SHP77 treated with DMSO at 0.1 percent for 48 hours (cell line): ENCODE measurements at places on chromosomes 2 and 18.

DNA sequence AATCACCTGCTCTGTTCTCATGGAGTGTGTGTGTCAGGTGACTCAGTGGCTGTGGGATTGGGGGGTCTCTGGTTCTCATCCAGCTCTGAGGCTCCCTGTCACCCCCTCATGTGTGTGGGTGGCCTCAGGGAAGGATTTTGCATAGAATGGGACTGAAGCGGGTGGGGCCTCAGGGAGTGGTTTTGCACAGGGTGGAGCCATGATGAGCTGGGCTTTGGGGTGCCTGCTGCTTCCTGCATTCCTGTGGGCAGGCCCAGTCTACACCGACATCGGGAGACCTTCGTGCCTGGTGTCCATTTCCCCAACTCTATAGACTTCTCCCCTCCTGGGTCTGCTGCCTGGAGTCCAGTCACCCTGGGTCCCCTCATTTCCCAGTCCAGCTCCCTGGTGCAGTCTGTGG lies 59.7 kb downstream of the VAPA start:
- DNase-seq, result no peak

DNA sequence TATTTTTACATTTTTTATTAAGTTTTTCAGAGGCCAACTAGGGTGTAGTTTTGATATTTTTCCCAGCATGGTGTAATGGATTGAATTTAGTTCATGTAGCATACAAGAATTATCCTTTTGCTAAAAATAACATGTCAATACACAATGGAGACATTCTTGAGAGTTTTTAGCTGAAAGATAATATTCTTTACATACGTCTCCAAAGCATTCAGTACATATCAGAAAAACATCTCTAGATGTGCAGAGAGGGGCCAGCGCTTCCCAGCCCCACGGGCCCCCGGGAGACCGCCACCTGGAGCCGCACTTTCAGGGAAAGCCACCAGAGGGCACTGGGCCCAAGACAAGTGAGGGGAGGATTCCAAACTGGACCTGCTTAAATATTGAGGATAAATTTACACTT lies 499.4 kb downstream of the GALR1 start:
- DNase-seq, result no peak

GRCh38 chr2:136402281-136402680 lies 284.3 kb upstream of the CXCR4 start:
- no peak for DNase-seq

GRCh38 chr18:38750751-38751150 lies 1185.2 kb upstream of the CELF4 start:
- DNase-seq, result no peak

GRCh38 chr18:5853253-5853652 lies 42.1 kb downstream of the TMEM200C start:
- DNase-seq, result no peak

GRCh38 chr2:41379496-41380221 lies 668.2 kb upstream of the PKDCC start:
- DNase-seq, result no peak

- DNase-seq, result no peak
Measured at GRCh38 chr2:105376010-105376409, 22.8 kb downstream of the FHL2 start.

- DNase-seq, result no peak
Measured at GRCh38 chr2:102294802-102295489, 16.4 kb upstream of the IL1RL1 start.

DNA sequence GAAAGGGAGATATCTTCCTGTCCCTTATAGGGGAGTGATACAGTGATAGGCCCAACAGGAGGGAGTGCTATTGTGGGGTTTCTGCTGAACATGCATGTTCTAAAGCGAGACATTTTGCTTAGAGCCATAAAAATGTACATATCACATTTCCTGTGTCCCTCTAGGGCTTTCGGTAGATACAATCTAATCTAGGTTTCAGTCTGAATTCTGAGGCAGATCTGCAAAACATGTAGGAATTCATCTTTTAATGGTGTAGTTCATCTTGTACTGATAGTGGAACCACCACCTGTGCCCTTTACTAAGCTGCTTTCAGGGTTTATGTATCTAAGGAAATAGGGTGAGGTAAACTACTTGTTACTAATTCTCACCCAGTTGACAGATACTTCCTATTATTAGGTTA lies 73.8 kb downstream of the SPTBN1 start:
- DNase-seq, result no peak

GRCh38 chr2:113842919-113843736 lies 46.8 kb upstream of the ACTR3 start:
- DNase-seq, result no peak

DNA sequence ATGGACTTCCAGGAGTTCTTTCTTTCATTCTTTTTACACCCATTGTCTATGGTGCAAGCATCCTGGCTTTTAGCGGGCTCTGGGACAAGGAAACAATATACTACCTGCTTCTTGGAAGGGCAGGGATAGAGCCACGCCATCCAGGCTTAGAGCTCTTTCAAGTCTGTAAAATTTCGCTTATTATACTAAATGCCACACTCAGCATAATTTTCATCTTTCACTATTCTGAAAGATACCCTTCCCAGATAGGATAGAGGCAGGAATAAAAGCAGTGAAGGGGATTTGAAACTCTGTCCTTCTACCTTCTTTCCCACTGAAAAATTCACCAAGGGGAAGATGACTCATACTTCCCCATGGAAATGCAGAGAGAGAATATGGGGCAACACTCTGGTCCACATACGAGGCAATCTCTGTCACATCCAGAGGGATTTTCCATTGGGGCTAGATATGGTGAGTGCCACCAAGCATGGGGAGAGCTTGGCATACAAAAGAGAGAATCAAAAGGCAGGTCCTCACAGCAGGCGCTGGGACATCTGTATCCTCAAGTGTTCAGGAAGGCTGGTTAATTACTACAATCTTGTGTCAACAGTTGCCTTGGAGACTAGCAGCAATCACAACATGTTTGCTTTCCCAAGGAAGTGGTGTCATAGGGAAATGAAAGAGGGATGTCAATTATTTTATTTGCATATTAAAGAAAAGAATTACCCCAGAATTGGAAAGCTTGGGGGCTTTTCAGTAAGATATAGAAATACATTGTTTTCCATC lies 127.6 kb downstream of the TDRD15 start:
- DNase-seq, result peak; percentile 66

DNA sequence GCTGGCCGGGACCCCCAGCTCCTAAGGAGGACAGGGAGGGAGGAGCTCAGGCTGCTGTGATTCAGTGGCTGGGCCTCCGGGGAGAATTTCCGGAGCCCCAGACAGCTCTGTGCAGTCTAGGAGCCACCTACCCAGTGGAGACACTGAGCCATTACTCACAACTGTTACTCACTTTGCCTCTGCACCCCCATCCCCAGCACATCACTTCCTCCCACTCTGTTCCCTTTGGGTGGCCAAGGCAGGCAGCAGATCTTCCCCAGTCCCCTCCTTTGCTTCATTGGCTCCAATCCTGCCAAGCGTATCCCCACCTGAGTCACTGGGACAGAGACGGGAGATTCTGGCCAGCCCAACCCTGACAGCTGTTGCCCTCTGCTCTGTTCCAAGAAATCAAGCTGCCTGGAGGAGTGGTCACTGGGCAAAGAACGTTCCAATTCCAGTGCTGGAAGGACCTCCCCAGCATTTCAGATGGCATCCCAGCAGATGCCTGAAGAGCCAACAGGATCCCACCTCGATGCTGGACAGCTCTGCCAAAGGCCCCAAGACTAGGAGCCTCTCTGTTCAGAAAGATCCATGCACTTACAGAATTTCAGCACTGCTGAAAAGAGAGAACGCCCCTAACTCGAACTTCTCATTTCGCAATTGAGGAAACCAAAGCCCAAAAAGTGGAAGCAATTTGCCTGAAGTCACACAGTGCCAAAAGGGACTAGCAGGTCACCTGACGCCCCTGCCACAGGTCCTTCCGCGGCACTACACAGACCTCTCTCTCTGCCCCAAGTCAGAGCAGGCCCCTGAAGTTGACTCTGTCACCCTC lies 68.3 kb downstream of the TNS1 start:
- DNase-seq, result no peak

- DNase-seq, result no peak
Measured at GRCh38 chr18:74402806-74403433, 54.2 kb downstream of the DIPK1C start.

- DNase-seq, result no peak
Measured at GRCh38 chr2:171512683-171513195, 9.5 kb upstream of the CYBRD1 start.

DNA sequence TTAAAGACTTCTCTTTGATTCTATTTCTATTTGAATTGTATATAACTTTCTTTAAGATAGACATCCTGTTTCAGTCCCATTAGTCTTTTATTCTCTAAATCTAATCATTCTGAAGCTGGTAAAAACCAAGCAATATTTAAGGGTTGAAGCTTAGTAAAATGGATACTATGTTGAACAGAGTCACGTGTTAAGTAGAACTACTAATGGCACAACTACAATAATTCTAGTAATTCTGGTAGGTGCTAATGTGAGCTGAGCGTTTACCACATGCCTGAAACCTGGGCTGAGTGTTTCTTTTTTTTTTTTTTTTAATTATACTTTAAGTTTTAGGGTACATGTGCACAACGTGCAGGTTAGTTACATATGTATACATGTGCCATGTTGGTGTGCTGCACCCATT lies 8.9 kb upstream of the AFF3 start:
- DNase-seq, result no peak

DNA sequence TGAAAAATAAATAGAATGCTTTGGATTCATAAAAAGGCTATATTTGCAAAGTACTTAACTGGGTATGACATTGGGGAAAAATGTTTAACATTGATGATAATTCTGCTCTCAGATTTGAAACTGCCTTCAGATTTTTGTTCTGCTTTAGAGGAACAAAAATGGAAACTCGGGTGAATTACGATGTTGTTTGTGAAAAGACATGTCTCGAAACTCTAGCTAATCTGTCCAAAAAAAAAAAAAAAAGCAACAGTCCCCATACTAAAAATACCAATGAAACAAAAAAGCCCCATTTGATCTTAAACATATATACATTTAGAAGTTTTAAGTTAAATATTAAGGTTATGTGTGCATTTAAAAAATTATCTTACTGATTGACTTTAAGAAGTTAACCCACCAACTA lies 3.0 kb downstream of the ZDBF2 start:
- no peak for DNase-seq

GRCh38 chr18:47809420-47809819 lies 121.0 kb downstream of the SMAD2 start:
- DNase-seq, result no peak

DNA sequence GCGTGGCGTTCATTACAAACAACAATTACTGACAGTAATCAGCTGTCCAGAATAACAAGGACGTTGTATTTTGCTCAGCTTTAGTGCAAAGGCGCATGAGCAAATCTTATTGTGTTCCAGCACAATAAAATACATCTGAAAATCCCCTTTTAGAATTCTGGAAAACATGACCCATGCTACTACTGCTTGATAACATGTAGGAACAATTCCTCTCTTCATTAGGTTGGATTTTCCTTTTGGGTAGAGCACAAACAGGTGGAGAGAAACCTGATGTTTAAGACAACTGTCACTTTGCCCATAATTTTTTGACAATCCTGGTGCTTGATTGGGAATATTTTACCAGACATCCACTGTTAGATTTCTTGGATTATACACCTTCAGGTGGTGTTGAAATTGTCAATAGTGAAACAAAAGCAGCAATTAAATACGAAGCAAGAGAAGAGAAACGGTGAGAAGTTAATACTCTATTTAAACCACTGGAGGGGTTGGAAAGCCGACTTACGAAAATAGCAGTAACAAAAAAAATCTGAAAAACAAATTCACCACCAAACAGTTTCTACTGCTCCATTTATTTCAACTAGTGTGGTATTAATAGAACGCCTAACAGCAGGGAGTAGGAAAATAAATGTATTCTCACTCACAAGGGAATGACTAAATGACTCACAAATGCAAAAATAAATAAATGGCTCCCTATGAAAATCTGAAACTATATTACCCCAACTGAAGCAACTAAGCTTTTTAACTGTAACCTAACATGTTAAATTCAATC lies 102.7 kb downstream of the CPO start:
- DNase-seq, result no peak

DNA sequence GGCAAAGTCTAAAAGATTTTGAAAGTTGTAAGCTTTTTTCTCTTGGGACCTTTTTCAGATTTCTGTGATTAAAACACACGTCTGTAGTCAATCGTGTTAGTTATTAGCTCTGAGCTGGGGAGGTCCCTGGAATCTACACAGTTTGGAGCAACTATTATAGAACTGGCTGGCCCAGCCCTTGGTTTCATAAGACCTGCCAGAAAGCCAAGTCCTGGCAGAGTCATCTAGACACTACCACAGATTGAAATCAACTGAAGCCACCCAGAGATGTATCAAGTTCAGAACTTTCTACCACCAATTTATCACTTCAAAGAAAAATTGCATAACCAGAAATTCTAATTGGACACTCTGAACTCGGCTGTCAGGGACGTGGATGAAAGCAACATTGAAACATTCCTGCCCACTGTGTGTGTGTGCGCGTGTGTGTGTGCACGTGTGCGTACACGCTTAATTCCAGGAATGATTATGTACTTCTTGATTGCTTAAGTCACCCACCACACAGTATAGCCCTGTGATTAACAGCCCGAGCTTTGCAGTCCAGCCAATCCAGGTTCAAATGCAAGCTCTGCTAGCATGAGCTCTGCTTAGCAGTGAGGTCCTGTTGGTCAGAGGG lies 126.3 kb downstream of the TPGS2 start:
- no peak for DNase-seq

DNA sequence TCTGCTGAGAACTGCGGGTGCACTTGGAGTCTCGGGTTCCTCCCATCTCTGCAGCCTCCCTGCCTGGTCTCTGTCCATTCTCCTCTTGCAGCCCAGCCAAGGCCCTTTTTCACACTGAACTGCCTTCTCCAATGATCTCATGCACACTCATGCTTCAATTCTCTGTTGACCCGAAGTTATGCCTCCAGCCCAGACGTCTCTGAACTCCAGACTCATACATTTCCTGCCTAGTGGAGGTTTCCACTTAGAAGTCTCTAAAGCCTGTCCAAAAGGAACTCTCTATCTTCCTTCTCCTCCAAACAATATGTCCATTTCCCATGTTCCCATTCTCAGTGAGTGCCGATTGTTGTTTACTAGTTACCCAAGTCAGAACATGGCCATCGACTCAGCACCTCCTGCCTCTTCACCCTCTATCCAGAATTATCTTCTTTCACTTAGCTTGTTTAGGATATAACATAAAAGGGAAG lies 155.2 kb downstream of the IRS1 start:
- DNase-seq, result no peak

GRCh38 chr2:234632527-234633391 lies 135.9 kb upstream of the ARL4C start:
- no peak for DNase-seq

- DNase-seq, result no peak
Measured at GRCh38 chr2:118176601-118177000, 88.3 kb downstream of the INSIG2 start.

DNA sequence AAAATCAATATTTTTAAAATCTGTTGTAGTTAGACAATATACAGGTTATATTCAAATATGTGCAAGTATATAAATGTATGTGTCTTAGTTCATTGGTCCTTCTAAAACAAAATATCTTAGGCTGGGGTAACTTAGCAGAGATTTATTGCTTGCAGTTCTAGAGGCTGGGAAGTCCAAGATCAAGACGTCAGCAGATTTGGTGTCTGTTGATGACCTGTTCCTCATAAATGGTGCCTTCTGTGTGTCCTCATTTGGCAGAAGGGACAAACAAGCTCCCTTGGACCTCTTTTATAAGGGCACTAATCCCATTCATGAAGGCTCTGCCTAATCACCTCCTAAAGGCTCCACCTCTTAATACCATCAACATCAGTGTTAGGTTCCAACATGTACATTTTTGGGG lies 31.3 kb downstream of the ABI2 start:
- DNase-seq, result no peak

GRCh38 chr2:26696351-26696816 lies 3.9 kb downstream of the KCNK3 start:
- no peak for DNase-seq
